ENCODE measurements at places on chromosomes 2 and 18.
A peak's percentile ranks its signal among the peaks of the same experiment; 100 is the strongest.

DNA sequence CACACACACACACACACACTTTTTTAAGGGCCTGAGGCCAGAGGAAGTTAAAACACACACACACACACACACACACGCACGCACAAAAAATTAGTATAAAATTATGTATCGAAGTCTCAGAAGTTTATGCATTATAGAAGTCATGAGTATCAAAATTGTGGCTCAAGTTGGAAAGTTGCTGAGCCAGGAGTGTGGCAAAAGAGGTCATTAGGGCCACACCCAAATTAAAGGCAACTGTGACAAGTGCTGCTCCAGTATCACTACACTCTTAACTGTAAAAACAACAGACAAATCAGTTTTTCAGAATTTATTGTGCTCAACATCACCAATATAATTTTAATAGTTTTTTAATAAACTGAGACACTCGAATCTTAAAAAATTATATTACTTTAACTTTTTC, 36.9 kb downstream of the YWHAQ start:
- no peak for DNase-seq

GRCh38 chr2:118525346-118525745, 322.1 kb downstream of the EN1 start:
- DNase-seq, result no peak

- no peak for DNase-seq
Observed at GRCh38 chr2:175575346-175576258, 394.1 kb upstream of the ATP5MC3 start.

GRCh38 chr2:47905386-47906156, 727 bp downstream of the FBXO11 start:
- peak; percentile 85 for DNase-seq

- DNase-seq, result no peak
Observed at GRCh38 chr2:148814860-148815419, 60.1 kb upstream of the KIF5C start.

- DNase-seq, result no peak
Observed at GRCh38 chr2:200278694-200279316, 27.7 kb upstream of the SPATS2L start.

DNA sequence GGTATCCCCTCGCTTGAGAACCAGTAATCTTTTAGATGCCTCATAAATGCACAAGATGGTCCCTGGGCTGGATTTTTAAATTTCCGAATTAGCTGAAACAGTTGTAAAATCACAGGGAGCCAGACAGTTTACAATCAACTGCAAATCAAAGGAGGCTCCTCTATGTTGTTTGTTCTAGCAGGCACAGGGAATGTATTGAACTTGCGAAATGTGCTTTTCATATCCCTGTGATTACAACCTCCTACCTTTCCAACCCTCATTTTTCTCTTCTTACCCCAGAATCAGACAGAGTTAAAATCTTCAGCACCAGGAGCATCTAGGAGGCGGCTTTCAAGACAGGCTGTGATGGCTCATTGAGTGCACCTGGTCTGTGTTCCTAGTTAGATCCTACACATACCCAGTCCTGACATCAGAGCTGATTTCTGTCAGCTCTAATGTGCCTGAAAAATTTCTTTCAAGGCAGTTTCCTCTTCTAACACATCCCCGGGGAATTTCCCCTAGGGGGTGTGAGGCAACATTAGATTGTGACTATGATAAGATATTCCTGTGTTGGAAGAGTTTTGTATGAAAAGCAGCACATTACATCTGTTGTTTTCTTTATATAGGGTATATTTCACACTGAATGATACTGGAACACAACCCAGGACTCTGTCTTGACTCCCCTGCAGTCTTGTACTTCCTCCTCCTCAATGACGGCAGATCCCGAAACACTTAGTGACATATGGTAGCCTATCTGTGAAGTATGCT, 17.9 kb upstream of the CAVIN2 start:
- DNase-seq, result no peak

GRCh38 chr2:196170606-196171247, 651 bp downstream of the STK17B start:
- peak; percentile 83 for DNase-seq

DNA sequence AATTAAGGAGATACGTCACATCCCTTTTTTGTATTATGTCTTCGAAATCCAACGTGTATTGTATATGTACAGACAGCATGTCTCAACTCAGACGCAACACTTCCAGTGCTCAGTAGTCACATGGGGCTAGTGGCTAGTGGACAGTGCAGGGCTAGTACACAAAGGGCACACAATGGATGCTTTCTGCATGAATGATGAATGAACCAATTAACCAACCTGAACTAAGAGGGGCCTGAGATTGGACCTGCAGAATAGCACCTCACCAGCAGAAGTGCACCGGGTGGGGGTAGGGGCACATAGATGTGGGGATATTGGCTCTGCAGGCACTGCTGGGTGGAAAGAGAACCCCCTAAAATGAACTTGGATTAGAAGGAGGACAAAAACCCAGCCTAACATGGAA, 20.7 kb downstream of the ST8SIA5 start:
- DNase-seq, result no peak

- no peak for DNase-seq
Observed at GRCh38 chr18:23542461-23542860, 39.1 kb downstream of the RMC1 start.

GRCh38 chr2:160555420-160556071, 61.9 kb upstream of the RBMS1 start:
- no peak for DNase-seq

DNA sequence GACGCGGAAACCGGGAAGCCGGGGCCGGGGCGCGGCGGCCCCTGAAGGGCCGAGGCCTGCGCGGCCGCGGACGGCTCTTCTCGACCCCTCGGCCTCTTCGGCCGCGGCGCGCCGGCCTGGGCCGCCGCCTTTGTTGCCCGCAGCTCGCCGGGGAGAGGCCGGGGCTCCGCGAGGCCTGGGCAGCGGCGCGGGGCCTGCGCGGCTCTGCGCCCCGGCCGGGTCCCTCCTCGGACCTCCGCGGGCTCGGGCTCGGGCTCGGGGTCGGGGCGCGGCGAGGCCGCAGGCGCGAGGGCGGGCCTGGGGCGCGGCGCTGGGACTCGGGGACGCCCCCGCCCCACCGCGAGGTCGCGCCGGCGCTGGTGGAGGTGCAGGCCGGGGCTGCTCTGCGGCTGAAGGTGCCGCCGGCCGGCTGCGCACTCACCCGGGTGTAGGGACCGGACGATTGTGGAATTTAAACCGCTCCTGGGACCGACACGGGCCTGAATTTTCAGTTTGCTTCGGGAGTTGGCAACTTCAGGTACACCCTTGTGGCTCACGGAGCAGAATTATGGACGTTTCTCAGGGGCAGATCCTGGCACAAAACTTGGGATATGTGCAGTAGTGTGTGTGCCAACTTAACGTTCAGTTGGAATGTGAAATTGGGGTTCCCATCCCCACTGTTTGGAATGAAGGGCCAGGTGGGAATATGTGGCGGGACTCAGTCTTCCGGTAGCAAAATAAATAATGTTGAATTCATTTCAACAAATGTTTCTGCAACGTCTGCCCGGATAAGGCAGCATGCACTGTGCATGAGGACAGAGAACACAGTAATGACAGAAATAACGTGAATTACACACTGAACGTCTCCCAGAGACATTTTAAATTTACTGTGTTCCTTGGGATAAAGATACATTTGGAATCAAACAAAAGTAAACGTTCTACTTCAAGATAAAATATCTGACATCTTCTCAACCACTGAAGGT, 787 bp downstream of the SOCS6 start:
- DNase-seq, result no peak

DNA sequence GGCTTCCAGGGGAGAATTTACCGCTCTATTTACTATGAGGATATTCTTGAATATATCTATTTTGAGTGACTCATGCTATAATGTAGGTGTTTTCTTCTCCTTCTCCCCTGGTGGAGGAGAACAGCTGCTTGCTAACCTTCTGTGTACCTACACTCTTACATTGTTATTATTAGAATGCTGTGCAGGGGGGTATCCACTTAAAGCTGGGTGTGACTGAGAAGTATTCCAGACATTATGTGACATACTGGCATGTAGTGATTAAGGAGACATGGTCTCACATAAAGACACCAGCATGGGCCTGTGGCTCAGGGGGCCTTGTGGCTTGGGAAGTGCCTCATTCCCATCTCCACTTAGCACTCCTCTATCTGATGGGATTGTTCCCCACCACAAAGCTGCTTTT, 287.9 kb downstream of the PTPRM start:
- no peak for DNase-seq

DNA sequence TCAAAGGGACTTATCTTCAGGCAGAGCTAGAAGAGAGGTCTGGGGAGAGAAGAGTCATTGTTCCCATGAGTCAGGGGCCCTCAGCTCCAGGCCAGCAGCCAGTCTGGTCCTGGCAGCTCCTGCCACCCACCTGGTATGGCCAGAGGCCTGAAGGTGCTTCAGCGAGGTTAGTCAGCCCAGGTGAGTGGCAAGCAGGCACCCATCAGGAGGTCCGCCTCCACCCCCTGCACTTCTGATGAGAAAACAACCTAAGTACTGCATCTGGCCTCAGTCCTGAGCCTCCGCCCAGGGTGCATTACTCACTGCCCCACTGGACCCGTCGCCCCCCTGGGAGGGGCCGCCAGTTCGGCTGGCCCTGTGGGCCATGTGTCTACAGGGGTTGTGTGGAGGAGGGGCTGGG, 130.2 kb downstream of the INHBB start:
- DNase-seq, result no peak

- DNase-seq, result no peak
Observed at GRCh38 chr2:241768251-241768711, 8.3 kb upstream of the GAL3ST2 start.

- no peak for DNase-seq
Observed at GRCh38 chr2:232872826-232873225, 2.8 kb downstream of the SNORC start.

DNA sequence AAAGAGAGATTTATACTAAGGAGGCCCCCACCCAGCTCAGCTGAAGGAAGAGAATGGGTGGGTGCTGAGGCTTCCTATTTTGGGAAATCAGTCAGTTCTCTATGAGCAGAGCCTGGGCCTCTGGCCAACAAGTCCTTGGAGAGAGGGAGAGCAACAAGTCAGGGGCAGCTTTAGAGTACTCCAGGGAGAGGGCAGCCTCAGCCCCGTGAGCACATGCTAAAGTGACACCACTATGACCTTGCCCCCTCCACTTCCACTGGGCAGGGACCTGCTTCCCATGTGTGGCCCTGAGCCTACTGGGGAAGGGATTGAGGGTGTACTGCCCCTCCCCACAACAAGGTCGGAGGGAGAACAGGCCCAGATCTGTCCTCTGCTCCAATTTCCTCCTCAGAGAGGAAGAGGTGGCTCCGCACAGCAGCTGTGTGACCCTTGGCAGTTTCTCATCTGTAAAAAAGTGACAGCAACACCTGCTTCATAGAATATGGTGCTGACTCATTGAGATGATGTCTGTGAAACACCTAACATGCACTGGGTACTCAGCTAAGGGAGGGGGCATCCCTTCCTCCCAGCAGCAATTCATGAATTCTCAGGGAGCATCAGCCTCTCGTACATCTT, 72.9 kb downstream of the CLHC1 start:
- no peak for DNase-seq

GRCh38 chr2:169363560-169364150, 1.3 kb upstream of the LRP2 start:
- peak; percentile 74 for DNase-seq
